ENCODE measurements at places on chromosomes 6 and 20.

DNA sequence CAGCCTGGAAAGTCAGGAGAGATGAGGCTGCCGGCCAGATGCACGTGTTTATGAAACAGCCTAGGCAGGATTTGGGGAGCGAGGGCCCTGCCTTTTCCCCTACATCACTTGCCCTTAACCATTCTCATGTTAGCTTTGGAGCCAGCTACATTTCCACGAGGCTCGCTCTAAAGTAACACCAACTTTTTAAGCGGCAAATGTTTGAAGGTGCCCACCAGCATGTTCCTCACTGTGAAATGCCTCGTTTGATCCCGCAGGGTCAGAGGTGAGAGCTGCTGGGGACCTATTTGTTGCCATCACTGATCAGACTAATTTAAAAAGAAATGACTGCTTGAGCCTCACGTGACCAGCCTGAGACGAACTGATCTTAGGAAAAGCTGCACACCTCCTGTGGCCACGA, 51.6 kb upstream of the DACT2 start:
- DNase-seq, result no peak

DNA sequence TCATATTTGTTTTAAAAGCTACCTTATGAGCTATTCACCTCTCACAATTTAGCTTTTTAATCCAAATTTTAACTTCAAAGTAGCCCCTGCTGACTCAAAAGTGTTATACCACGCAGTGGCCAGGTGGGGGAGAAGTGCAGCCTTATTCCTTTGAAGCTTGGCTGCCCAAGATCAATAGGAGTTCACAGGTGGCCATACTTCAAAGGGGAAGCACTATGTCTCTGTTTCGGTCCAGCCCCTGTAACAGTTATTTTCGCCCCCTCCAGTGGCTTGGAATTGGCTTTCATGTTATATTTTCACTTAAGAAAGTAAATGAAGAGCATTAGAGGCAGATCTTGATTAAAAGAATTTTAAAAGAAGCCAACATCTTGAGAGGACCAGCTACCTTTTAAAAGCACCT, 608.4 kb downstream of the EPHA7 start:
- DNase-seq, result peak; percentile 22

GRCh38 chr20:4147319-4147718, 132.0 kb upstream of the RNF24 start:
- DNase-seq, result no peak

GRCh38 chr6:8131265-8131897, 29.0 kb upstream of the EEF1E1 start:
- DNase-seq, result peak; percentile 76

- peak; percentile 51 for DNase-seq
These were observed 21.0 kb downstream of the LATS1 start for GRCh38 chr6:149696901-149697300.

DNA sequence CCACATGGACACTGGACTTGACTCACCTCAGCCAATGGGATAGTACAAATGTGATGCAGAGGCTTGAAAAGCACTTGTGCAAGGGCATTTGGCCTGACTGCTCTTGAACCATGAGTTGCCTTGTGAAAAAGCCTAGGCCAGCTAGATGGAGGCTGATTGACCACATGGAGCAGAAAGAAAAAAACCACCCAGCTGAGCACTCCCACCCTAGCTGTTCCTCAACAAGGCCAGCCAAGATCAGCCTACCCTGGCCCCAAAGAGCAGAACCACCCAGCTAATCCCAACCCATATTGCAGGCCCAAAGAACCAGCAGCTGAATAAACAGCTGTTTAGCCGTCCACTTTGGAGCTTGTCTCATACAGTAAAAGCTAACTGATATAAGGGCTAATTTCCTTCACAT, 36.7 kb downstream of the PXDC1 start:
- no peak for DNase-seq

GRCh38 chr6:33278810-33279209, 1.9 kb downstream of the B3GALT4 start:
- no peak for DNase-seq

DNA sequence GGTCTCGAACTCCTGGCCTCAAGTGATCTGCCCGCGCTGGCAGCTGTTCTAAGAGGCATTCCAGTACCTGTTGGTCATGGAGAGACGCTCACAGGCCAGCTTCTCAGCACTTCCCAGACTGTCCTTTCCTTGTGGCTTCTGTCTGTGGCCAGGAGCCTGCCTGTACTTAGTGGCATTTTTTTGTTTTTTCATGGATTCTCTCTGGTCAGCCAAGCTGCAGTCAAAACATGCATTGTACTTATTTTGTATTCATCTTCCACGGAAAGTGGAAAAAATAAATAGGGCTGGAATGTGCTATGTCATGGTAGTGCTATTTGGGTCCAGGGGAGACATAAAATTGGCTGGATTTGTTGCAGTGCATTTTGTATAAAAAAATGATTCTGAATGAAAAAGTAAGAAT, 29.1 kb downstream of the ZDHHC14 start:
- DNase-seq, result no peak

DNA sequence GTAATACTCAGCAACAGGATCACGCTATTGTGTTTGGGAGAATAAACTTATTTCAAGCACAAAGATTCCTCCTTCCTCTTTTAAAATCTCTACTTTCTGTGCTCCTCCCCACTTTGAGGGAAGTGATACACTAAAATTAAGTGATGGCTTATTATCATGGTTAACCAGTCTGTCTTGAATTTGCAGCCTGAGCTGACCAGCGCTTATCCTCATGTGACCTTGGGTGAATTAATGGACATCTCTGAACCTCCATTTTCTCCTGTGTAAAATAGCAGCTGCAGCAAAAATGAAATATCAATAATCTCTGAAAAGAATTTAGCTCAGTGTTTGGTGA, 222.6 kb downstream of the BCAS1 start:
- DNase-seq, result no peak
